A673 (cell line): ENCODE measurements at places on chromosomes 11 and 22. TPM values are rescaled to one million over a fixed set of nuclear protein-coding genes. Genes with fewer than 3 reads are reported as not detected.

GRCh38 chr11:74672332-74672955, 58.8 kb downstream of the CHRDL2 start:
- H3K4me1 ChIP-seq = peaks cover 9% of the 10 kb centered on the region
- peak overlapping the region; percentile 16 for H3K27ac ChIP-seq
- no peaks in the 10 kb centered on the region for H3K36me3 ChIP-seq
- H3K27me3 ChIP-seq = no peaks in the 10 kb centered on the region
- peak; percentile 24 for DNase-seq

- no peak for DNase-seq
- no peaks in the 10 kb centered on the region for H3K4me1 ChIP-seq
- H3K27ac ChIP-seq = no peak overlapping the region
- no peaks in the 10 kb centered on the region for H3K36me3 ChIP-seq
These were observed 300.2 kb downstream of the SHANK2 start for GRCh38 chr11:70952191-70952590.

DNA sequence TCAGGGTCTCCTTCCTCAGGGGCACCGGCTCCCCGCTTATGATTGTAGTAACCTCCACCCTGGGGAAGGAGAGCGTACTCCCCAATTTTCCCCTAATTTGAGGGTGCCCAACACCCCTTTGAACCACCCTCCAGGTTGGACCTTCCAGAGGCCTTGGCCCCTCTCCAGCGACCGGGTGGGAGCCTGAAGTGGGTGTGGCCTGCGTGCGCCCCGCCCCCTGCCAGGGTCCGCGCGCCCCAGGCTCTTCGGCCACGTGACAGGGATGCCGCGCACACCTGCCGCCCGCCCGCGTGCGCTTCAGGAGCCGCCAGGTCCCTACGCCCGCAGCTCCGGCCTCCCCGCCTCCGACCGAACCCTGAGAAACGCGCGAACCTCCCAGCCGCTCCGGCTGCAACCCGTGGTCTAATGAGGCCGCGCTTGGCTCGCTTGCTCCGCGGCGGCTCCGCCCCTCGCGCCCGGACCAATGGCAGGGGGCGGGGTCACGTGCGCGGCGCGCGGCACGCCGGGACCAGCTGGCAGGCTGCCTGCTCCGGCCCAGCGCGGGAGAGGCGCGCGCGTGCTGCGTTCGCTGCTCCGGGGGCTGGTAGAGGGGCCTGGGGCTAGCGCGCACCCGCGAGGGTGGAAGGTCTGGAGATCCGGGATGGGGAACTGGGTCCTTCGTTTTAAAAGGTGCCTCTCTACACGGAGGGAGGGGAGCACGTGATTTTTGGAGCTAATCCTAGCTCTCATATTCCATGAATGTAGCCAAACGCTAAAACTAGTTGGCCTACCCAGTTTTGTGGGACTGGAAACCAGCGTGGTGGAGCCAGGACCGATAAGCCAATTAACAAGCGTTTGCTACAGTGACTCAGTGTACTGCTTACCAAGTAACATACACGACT, at the start of gene FOXRED2:
Gene FOXRED2 (minus strand): TSS at position 404 of the 881 bp plus-strand sequence. CDS start 618 bp downstream, outside the sequence.
- peak within 1 kb of the TSS; percentile 77 for H3K27ac ChIP-seq
- H3K4me3 ChIP-seq = peak within 1 kb of the TSS; percentile 52
- H3K27me3 ChIP-seq = no peaks in the 10 kb centered on the region
- H3K4me1 ChIP-seq = peaks cover 17% of the 10 kb centered on the region
- peak; percentile 91 for DNase-seq

GRCh38 chr11:119529936-119530335, 107.0 kb upstream of the THY1 start:
- H3K4me1 ChIP-seq = no peaks in the 10 kb centered on the region
- no peak overlapping the region for H3K4me3 ChIP-seq
- H3K27me3 ChIP-seq = no peaks in the 10 kb centered on the region
- no peak overlapping the region for H3K27ac ChIP-seq
- DNase-seq = no peak

DNA sequence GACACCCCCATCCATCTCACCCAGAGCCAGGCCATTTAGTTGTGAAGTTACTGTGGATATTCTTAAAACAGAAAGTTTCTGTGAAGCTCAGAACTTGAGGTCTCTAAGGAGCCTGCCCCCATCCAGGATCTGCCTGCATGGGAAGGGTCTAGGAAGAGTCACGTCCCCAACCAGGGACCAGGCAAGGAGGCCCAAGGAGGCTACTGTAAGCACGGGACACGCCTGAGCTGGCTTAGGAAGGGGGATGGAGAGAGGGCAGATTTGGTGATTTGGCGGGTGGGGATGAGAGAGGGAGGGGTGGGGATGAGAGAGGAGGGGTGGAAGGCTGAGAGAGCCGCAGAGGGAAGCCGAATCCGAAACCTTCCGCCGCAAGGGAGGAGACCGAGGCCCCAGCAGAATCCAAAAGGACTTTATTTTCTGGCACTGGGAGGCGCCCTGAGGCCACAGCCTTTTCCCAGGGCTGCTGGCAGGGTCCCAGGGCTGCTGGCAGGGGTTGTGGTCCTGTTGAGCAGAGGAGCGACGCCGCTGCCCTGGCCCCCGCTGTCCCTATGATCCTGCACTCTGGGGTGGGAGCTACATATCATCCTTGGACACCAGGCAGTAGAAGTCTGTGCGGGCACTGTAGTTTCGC, 9.4 kb downstream of the SIGIRR start:
- H3K27ac ChIP-seq = no peak overlapping the region
- H3K27me3 ChIP-seq = no peaks in the 10 kb centered on the region
- peaks cover 7% of the 10 kb centered on the region for H3K4me1 ChIP-seq
- DNase-seq = no peak

INPP5J gene
- total RNA-seq = 4.6 and 4.8 TPM in 2 replicates

NEU3 gene
- total RNA-seq = 11.5 and 13.3 TPM in 2 replicates

USP2 gene
- 4.8 and 6.2 TPM in 2 replicates for total RNA-seq

CELSR1 gene
- total RNA-seq = 2.3 and 3.5 TPM in 2 replicates

MUC6 gene
- total RNA-seq = not detected in 2 replicates

DNA sequence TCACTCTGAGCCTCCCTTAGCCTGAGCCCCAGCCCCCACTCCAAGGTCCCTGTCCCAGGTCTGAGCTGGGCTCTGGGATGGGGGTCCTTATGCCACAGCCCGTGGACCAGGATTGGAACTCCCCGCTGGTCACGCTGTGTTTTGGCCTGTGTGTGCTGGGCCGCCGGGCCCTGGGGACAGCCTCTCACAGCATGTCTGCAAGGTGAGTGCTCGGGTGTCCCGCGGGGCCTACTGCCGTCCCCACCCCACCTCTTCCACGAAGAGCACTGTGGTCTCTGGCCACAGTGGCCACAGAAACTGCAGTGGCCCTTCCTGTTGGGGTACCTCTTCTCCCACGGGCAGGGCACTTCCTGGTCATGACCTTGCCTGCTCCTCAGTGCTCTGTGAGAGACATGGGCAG, 3.5 kb upstream of the SIPA1 start:
- peaks cover 11% of the 10 kb centered on the region for H3K4me1 ChIP-seq
- no peaks in the 10 kb centered on the region for H3K27me3 ChIP-seq
- H3K4me3 ChIP-seq = no peak overlapping the region

SSTR3 gene
- total RNA-seq = not detected in 2 replicates

DNA sequence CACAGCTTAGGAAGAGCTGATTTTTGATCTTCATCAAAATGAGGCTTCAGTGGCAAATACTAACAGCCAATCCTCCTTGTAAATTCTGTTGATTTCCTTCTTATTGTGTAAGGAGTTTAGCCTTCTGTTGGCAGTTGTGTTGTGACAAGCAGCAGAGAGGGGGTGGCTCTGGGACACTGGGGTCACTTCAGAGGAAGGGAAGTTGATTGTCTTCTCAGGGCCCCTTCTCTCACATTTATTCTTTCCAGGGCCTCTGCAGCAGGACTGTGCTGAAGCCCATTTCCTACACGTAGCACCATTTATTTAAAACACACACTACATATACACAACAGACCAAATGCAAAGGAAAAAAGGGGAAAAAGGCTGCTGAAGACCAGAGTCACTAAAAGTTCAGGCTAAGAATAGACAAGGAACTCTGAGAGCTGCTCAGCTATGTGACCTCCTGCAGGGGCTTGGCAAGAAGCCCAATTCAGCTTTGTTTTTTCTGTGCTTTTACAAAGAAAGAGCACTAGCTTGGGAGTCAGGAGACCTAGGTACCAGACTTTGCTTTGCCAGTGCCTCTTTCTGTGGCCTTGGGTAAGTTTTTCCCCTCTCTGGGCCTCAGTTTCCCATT, 28.3 kb upstream of the UPB1 start:
- H3K27ac ChIP-seq = peak overlapping the region; percentile 34
- no peak overlapping the region for H3K4me3 ChIP-seq
- peak; percentile 86 for DNase-seq
- H3K36me3 ChIP-seq = no peaks in the 10 kb centered on the region
- H3K4me1 ChIP-seq = peaks cover 12% of the 10 kb centered on the region
- H3K27me3 ChIP-seq = no peaks in the 10 kb centered on the region

DNA sequence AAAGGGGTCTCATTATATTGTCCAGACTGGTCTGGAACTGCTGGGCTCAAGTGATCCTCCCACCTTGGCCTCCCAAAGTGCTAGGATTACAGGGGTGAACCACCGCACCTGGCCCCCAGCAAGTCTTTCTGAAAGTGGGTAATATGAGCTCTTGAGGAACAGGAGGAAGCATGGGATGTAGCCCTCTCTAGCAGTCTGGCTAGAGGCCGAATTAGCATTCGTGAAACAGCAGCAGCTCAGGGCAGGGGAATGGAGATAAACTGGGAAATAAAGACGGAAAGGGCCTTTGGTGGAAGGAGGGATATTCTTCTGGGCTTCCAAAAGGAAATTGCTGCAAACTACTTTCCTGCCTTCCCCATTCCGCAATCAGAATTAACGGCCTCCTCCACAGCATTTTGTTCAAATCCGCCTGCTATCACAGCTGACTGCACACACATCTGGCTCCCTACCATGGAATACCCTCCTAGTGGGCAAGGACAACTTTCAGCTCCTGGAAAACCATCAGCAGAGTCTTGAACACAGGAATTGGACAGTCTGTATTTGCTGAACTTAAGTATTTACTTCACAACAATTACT, 44.3 kb downstream of the MICAL3 start:
- H3K27ac ChIP-seq = no peak overlapping the region
- H3K4me3 ChIP-seq = peak overlapping the region; percentile 28
- no peak for DNase-seq
- peaks cover 9% of the 10 kb centered on the region for H3K4me1 ChIP-seq

- no peaks in the 10 kb centered on the region for H3K4me1 ChIP-seq
- peak within 1 kb of the TSS; percentile 38 for H3K4me3 ChIP-seq
- H3K27me3 ChIP-seq = peaks cover 47% of the 10 kb centered on the region
- no peaks in the 10 kb centered on the region for H3K36me3 ChIP-seq
- DNase-seq = peak; percentile 44
These were observed at the start of gene DEUP1 for GRCh38 chr11:93330446-93330984. Gene DEUP1 (plus strand): TSS chr11:93330742. CDS start chr11:93332260, 1,518 bp downstream.

CDHR5 gene
- not detected in 2 replicates for total RNA-seq

- H3K27me3 ChIP-seq = no peaks in the 10 kb centered on the region
- no peaks in the 10 kb centered on the region for H3K36me3 ChIP-seq
- no peak overlapping the region for H3K4me3 ChIP-seq
- peak; percentile 68 for DNase-seq
- no peaks in the 10 kb centered on the region for H3K4me1 ChIP-seq
- no peak overlapping the region for H3K27ac ChIP-seq
These were observed 494.5 kb upstream of the LARGE1 start for GRCh38 chr22:34414467-34415440.

DNA sequence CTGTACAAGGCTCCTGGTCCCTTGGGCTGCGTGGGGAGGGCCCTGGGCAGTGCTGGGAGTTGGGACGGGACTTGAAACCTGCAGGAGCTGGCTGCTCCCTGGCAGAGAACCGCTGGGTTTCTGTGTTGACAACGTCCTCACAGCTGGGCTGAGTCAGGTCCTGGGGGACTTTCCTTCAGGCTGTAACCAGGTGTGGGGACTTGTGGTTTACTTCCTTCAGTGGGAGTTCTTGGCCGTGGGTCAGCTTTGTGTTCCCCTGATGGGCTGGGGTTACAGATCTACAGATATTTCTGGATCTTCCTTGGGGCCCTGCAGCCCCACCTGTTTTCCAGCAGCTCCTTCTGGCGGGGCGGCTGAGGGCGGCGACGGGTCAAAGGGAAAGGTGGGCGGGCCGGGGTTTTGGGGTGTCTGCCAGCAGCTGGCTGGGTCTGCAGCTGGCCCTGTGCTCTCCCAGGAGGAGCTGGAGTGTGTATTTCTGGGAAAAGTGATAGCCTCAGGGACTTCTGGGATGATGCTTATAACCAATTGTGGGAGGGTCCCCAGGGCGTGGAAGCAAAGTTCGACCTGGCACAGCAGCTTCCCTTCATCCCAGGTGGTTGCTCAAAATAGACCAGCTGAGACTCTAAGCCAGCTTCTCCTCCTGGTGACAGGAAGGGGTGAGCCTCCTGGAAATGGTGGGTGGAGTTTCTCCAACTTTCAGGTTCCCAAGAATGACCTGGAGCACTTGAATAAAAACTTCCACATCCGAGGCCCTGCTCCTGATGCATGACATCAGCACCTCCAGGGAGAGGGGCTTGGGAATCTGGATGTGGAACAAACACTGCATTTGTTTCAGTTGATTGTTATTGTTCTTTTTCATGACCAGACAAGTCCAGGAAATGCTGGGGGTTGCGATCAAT, 19.1 kb downstream of the ST14 start:
- no peaks in the 10 kb centered on the region for H3K36me3 ChIP-seq
- H3K4me3 ChIP-seq = no peak overlapping the region
- no peaks in the 10 kb centered on the region for H3K27me3 ChIP-seq
- no peaks in the 10 kb centered on the region for H3K4me1 ChIP-seq

TTC12 gene
- not detected in 2 replicates for total RNA-seq

SLC22A9 gene
- total RNA-seq = not detected in 2 replicates

GRCh38 chr22:37470087-37470445, 16.1 kb downstream of the MFNG start:
- H3K27ac ChIP-seq = no peak overlapping the region
- no peaks in the 10 kb centered on the region for H3K4me1 ChIP-seq

LMNTD2 gene
- 1.1 and 1.7 TPM in 2 replicates for total RNA-seq

DNA sequence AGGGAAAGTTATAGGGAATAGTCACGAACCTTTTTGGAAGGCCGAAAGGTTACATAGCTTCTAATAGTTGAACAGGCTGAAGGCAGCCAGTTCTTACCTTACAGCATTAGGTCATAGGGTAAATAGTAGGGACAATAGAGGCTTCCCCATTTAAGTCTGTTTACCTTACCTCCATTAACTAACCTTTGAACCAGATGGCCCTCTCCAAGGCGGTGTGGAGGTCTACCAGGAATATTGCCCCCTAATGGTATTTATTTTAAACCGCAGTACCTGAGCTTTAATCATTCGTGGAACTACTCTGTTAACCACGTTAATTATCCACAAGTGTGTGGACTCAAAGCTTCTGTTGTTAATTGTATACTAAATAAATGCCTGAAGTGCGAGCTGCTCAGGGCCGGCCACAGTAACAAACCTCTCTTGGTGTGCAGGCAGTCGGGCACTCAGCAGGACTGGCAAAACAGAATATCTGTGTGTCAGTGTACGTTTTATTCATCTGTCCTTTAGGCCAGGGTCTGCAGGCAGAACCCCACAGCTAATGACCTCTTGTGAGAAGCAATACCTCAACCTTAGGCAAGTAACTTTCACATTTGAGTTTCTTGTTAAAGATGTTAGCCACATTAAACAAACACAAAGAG, 81.7 kb downstream of the PRCP start:
- no peaks in the 10 kb centered on the region for H3K36me3 ChIP-seq
- no peak overlapping the region for H3K27ac ChIP-seq
- H3K27me3 ChIP-seq = no peaks in the 10 kb centered on the region

SLC7A4 gene
- not detected in 2 replicates for total RNA-seq

NCAPH2 gene
- 135 TPM in 2 replicates for total RNA-seq
